ENCODE measurements at places on chromosomes 4 and X.
A peak's percentile ranks its signal among the peaks of the same experiment; 100 is the strongest.

DNA sequence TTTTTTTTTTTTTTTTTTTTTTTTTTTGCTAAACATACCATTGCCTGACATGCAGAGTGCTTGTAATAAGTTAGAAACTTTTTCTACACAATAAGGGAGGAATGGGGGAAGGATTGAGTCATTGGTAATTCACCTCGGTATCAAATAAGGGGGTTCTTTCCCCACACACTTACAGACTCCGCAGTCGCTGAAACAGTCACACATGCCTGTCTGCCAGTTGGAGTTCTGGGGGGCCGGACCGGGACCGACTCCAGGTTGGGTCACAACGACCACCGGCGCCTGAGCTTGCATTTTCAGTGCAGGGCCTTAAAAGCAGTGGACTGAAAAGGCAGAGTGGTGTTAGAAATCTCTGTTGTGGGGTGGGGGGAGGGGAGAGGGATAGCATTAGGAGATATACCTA is 6.9 kb downstream of the PLAC8 start:
- DNase-seq, result no peak

DNA sequence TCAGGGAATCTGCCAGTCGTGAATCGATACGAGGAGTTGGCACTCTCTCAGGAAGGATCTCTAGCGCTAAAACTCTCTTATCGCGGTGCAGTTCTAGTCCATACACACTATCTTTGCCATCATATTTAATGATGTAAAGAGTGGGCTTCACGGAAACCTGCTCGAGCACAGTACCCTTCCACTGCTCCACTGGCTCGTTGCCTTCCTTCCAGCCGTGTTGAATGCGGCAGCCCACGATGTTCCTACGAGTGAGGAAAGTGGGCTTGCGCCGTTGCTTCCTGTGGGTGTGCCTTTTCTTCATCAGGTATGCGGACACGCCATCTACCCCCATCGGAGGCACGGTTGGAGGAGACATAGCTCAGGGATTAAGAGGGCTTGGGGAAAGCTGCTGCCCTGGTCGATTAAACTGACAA is 661 bp downstream of the SPIN4 start:
- DNase-seq, result peak; percentile 54

GRCh38 chr4:121183361-121183760 is 19.2 kb upstream of the TNIP3 start:
- DNase-seq, result no peak

DNA sequence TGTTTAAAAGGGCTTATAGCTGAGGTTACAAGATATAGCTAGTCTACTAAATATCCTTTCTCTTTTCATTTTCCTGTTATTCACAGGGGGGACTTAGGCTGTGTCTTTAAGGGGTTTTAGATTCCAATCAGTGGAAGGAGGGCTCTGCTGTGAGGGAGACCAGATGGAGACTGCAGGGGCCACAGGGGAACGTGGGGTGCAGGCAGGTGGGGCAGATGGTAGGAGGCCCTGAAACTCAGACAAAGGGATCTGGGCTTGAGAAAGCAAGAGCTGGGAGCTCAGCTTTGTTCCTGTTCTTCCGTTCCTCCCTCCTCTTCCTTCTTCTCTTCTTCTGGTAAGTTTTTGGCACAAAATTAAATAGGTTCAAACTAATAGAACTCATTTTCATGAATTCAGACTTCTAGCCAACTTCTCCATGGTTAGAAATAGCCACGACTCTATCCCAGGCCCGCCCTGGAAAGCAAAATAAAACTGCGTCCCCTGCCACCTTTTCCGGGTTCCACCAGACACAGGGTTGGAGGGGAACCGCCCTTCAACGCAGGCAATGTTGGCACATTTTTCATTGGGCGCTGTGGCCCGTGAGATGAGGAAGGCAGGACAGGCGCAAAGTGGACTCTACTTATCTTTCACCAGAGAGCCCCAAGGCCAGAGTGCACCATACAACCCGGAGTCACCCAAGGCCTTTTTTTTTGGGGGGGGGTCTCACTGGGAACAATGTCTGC is 3.5 kb upstream of the TMSB4X start:
- no peak for DNase-seq

DNA sequence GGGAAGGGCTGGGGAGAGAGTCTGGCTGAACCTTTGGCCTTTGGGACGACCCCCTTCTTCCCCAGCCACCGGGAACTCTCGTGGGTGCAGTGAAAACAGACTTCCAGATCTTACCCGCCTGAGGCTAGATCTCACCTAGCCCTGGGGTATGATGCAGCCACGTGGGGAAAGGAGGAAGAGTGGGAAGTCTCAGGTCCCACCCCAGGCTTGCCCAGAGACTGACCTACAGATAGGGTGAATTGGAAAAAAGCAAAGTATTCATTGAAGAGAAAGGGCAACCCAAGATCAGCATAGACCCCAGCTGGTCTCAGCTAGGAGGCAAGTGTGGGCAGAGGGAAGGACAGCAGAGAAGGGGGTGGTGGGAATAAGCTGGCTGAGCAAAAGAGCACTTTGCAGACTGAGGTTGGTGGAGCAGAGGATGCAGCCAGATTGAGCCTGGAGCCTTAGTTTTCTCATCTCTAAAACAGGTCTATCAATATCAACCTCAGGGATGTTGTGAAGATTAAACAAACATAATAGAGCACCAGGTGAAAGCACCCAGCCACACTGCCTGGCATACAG is 4.2 kb upstream of the EFNB1 start:
- DNase-seq, result no peak

- peak; percentile 31 for DNase-seq
Observed at GRCh38 chrX:68945603-68946228, 116.9 kb downstream of the EFNB1 start.

DNA sequence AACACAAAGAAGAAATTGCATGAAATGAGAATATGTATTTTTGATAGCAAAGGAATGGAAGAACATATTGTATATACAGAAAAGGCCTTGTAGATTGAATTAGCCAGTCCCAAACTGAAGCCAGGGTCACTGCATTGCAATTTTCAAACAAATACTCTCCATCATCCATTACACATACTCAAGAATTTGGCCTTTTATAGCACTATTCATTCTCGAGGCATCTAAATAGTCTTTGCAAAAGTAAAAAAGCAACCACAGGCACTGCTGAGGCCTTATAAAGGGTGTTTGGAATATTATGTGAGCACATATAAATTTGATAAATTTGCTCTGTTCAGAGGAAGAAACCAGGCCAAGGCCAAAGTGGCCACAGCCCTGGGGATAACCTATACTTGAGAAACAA is 123.0 kb downstream of the ZNF827 start:
- no peak for DNase-seq

DNA sequence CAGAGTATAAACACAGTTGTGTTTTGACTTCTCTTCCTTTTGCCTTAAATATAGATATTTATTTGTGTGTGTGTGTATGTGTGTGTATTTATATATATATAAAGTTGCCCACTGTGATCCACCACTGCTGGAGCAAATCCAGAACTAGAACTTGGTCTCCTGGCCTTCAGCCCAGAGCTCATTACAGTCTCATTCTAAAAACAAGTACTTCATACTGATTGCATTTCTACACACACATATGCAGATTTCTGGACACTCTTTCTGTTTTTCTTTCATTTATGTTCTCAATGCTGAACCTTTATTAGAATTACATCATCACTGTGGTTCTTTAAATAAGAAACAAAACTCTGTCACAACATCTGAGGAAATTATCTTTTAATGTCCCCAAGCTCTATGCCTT is 381 bp downstream of the TXK start:
- DNase-seq, result no peak

GRCh38 chrX:63656871-63657580 is 128.0 kb downstream of the ARHGEF9 start:
- no peak for DNase-seq

DNA sequence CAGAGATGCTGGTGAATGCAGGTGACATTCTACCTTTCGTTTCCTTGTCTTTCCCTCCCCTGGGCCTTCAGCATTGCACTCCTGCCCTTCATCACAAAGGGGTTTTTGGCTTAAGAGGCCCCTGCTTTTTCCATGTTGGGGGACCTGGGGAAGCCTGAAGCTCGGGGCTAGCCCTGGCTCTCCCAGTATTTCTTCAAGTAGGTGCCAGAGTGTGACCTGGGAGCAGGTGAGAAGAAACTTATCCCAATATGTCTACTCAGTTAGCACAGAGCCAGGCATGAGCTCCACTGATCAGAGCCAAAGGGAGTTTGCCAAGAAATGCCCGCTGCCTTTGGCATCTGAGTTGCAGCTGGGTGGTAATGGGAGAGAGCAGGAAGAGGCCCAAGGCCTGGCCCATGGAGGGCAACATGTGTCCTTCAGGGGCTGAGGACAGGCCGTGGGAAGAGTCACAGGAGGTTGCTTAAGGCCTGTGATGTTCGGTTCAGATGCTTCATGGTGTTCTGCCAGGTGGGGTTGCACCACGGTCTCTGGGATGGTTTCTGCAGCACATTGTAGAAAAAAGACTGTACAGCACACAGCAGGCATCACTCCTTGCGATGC is 7.6 kb downstream of the PRRG3 start:
- no peak for DNase-seq

DNA sequence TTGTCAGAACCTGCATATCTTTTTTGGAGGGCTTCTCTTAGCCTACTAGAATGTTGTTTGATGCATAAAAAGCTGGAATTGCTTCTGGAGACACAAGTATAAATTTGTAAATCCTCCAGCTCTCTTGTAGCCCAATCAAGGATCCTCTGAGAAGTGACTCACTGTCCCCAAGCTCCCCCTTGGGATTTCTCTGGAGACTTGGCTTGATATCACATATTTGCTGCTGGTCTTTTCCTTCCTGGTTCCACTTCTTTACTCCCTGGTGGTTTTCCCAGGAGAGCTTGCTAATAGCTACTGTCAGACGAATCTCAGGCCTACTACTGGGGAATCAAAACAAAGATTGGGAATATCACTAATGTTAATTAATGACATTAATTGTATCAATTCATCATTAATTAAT is 173.1 kb downstream of the STK32B start:
- DNase-seq, result no peak

DNA sequence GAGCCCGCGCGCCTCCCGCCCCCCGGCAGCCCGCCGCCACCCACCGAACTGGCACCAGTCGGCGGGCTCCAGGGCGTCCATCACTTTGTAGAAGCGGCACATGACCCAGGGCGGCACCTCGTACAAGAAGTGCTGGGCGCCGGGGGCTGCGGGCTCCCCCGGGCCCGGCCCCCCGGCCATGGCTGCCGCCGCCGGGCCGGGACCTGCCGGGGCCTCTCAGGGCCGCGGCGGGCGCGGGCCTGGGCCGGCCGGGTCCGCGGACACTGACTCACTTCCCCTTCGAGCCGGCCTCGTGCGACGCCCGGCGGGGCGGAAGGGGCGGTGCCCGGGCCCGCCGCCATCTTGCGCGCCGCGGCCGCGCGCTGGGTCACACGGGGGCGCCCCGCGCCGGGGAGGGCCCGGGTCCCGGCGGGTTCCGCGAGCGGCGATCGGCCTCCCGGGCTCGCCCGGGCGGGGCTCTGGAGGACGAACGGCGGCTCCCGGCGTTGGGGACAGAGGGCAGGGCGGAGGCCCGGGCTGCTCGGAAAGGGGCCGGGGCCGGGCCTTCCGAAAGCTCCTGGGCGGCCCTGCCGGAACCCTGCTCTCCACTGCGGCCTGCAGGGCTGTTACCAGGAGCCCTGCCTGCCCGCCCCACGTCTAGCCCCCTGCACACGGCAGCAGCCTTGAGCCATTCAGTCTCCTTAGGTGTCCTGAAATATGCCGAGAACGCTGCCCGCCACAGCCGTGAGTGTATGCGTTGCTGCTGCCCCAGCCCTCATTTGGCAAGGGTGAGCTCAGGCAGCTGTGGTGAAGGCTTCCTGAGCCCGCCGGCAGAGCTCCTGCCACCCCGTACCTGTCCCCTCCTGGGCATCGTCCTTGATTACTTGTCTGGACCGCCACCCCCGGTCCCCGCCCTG is at the start of gene IRAK1:
IRAK1 (minus strand) TSS at position 270 of the 896 bp plus-strand sequence; CDS start at position 180, 90 bp downstream.
- peak; percentile 76 for DNase-seq

- no peak for DNase-seq
Observed at GRCh38 chr4:185343726-185344581, 51.8 kb downstream of the LRP2BP start.

Measured in hematopoietic multipotent progenitor cell treated with erythropoietin and hydrocortisone succinate and interleukin-3 and kit ligand, for 4 days (in vitro differentiated cells).